Hematopoietic multipotent progenitor cell treated with erythropoietin and hydrocortisone succinate and interleukin-3 and kit ligand, for 8 days (in vitro differentiated cells): ENCODE measurements at places on chromosomes 2 and 18.

DNA sequence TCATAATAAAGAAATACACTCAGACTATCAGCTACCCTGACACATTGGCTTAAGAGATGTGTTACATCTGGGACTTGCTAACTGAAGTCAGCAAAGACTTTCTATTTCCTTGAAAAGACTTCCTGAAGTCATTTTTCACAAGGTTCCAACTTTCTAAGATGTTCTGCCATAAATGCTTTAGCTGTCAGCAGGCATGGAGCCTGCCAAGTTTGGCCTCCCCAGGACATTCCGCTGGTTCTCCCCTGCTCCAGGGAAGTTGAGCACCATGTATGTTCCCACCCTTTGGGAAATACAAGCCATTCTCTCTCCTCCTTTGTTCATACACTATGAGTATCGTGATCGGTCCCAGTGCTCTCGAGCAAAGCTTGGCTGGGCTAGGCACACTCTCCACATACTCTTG is 202.7 kb upstream of the CCDC68 start:
- DNase-seq: no peak

DNA sequence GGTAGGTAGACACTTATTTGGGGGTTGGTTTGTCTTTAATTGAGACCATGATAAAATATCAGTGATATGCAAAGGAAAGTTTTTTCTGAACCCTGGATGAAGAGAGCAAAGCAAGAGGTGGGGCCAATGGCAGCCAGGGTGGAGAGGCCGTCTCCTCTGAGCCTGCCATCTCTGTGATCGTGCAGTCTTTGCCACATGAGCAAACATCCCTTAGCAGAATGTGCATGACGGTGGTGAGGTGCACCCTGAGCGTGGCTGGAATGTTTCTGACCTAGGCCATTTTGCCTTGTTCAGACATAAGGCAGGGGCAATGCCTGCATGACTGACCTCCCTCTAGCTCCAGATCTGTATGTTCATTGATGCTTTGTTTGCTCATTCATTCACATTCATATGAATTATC is 6.0 kb downstream of the NCK2 start:
- no peak for DNase-seq

GRCh38 chr18:35042389-35043071 is 1.3 kb downstream of the MAPRE2 start:
- DNase-seq: peak; percentile 90

DNA sequence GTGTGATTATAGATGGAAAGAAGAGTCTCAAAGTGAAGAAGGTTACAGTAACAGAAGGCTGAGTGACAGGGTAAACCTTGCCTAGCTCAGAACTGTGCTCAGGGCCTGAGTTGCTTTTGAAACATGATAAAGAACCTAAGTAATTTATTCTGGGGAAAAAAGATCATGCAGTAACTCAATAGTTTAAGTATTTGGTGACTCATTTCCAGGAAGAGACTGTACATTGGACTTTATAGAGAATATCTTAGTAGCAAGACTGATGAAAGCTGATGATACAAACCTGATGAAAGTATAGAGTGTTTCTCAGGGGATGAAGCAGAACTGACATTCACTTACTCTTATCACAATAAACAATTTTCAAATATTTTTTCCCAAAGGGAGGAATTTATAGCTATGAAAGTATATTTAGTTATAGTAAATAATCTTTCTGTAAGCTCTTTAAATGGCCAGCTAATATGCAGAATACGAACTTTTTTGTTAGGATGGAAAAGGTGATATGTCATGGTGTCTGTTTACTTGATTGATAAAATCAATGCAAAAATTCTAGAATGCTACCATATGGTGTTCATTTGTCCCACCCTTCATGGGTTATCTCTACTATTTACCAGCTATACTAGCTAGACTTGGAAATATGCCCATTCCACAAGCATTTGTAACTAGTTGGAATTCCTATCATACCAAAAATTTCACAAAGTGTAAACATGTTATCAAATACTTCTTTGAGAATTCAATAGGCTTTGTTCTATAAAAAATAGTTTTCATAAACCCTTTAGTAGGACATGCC is 1265.5 kb upstream of the ACVR2A start:
- DNase-seq: no peak

GRCh38 chr2:59066787-59067399 is 825.8 kb upstream of the FANCL start:
- no peak for DNase-seq

GRCh38 chr2:227813229-227813561 is 447 bp upstream of the CCL20 start:
- no peak for DNase-seq

- no peak for DNase-seq
Observed at GRCh38 chr2:235026649-235027557, 75.1 kb downstream of the SH3BP4 start.

DNA sequence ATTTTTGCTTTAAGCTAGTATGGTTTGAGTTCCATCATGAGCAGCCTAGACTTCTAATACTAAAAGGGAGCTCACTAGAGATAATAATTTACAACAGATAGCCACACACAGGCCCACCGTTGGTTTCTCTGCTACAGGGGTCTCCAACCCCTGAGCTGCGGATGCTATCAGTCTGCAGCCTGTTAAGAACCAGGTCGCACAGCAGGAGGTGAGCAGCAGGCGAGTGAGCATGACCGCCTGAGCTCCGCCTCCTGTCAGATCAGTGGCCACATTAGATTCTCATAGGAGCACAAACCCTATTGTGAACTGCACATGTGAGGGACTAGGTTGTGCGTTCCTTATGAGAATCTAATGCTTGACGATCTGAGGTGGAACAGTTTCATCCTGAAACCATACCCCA is 150.6 kb downstream of the HRH4 start:
- no peak for DNase-seq
